ENCODE measurements at places on chromosomes 5 and 9.

- DNase-seq, result no peak
These were observed 647.4 kb downstream of the MTRR start for GRCh38 chr5:8516356-8516755.

DNA sequence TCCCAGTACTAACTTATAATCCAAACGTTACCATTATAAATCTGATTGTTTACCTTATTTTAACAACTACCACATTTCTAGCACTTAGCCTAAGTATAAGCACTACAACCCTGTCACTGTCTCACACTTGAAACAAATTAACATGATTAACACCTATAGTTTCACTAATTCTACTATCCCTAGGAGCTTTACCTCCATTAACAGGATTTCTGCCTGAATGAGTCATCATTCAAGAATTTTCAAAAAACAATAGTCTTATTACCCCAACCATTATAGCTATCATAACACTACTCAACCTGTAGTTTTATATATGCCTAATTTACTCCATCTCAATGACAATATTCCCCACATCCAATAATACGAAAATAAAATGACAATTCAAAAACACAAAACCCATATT, 89.6 kb downstream of the INSL6 start:
- no peak for DNase-seq

DNA sequence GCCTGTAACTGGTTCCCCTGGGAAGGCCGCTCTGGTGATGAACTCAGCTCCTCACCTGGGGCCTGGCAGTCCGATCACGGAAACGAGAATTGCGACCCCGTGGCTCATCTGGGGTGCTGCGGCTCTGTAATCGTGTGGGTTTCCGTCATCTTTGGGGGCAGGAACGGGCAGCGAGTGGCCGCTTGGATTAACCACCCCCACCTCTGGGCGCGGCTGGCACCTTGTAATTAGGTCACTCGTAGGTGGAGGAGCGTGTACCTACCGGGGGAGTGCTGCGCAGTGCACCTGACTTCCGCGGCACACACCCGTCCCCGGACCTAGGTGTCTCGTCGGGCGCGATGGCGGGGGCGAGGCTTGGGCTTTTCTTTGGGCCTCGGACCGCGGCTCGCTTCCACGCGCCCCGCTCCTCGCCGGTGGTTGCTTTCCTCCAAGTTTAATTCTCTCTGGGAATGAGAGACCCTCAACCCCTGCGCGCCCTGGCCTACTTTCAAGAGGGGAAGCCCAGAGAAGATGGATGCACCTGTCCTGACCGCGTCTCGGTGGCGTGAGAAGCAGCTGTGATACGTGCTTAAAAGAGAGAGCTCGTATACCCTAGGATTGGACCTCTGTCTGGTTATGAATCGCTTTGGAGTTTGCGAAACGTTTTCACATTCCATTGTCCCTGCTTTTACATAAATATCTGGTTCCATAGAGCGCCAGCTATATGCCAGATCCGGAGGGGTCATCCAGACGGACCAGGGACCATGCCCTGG, 744 bp upstream of the PPP2CA start:
- DNase-seq, result no peak

GRCh38 chr9:84154320-84154719, 173.7 kb downstream of the RMI1 start:
- no peak for DNase-seq

DNA sequence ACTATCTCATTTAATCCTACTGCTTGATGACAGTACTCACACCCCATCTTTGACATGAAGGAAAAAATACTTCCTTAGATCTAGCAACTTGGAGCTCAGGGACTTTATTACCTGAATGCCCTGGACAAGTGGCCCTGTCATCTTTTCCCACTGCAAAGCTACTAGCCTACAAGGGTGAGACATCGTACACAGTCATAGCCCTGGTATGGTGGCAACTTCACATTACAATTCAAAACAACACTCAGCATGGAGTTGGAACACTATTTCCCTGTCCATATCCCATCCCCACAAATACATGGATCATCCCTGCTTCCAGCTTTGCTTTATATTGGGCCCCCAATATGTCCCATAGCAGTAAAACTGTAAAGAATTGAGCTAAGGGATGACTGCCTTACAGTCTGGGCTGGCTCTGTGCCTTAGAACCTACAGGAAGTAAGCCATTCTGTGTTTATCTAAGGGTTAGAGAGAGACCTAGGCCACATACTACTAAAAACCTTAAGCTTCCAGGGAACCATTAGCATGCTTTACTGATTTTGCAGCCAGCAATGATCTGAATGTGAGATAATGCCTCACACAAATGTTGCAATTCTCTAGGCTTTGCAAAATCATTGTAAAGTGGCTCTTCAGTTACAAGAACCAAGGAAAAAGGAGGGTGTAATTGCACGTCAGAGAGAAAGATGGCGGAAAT, 55.9 kb downstream of the OTULIN start:
- no peak for DNase-seq

- DNase-seq, result no peak
These were observed 59.2 kb downstream of the MED10 start for GRCh38 chr5:6319116-6319515.
